ENCODE measurements at places on chromosomes 6 and 20. TPM values are rescaled to one million over a fixed set of nuclear protein-coding genes. Genes with fewer than 3 reads are reported as not detected.
A peak's percentile ranks its signal among the peaks of the same experiment; 100 is the strongest.

The HLA-G gene
- not detected for total RNA-seq

- no peak for DNase-seq
Measured at GRCh38 chr6:114581293-114581692, 238.5 kb upstream of the HS3ST5 start.

GRCh38 chr6:21752054-21752811 is 158.7 kb downstream of the SOX4 start:
- peak; percentile 40 for DNase-seq

DNA sequence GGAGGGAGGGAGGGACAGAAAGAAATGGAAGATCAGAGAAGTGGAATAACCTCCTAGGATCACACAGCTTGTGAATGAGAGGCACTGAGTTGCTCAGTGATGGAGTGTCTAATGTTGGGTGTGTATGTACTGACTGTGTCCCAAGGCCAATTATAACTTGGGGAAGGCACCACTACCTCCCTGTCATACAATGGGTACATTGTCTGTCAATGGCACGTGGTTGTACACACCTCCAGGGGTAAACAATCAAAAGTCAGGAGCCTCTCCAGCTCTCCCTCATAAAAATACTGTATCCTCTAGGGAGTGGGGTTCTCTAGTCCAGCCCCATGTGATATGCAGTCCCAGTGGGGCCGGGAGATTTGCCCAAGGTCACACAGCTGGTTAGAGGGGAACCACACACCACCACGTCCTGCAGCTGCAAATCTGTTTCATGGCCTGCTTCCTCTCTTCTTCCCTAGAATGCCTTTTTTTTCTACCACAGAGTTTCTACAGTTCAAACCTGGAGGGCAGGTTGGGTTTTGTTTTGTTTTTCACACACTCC is 112.5 kb downstream of the SNX5 start:
- no peak for DNase-seq

DNA sequence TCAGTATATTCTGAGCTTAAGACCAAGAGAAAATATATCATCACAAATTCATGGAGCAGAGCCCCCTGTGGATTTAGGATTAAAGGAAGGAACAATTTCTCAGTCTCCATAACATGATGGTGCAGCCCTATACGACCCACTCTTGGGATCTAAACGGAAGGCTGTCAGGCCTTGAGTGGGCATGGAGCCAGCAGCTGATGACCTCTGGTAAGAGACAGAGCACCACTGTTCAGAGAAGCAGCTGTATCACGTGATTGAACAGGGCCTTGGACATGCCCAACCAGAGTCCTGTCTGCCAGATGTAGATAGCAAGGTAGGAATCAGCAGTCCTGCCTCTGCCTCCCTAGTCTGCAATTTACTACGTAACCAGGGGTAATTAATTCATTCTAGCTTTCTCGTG is 259.4 kb upstream of the POU3F2 start:
- no peak for DNase-seq

GRCh38 chr20:15658295-15658694 is 915.0 kb downstream of the KIF16B start:
- DNase-seq, result no peak

- DNase-seq, result no peak
Measured at GRCh38 chr20:50930976-50931305, 296 bp downstream of the ADNP start.
